Stimulated activated CD4-positive, alpha-beta T cell treated with anti-CD3 and anti-CD28 coated beads, Interleukin-12 subunit alpha, Interleukin-12 subunit beta, amount 100 ng/mL, for 4 hours (primary cell): ENCODE measurements at places on chromosomes 2 and 18.

DNA sequence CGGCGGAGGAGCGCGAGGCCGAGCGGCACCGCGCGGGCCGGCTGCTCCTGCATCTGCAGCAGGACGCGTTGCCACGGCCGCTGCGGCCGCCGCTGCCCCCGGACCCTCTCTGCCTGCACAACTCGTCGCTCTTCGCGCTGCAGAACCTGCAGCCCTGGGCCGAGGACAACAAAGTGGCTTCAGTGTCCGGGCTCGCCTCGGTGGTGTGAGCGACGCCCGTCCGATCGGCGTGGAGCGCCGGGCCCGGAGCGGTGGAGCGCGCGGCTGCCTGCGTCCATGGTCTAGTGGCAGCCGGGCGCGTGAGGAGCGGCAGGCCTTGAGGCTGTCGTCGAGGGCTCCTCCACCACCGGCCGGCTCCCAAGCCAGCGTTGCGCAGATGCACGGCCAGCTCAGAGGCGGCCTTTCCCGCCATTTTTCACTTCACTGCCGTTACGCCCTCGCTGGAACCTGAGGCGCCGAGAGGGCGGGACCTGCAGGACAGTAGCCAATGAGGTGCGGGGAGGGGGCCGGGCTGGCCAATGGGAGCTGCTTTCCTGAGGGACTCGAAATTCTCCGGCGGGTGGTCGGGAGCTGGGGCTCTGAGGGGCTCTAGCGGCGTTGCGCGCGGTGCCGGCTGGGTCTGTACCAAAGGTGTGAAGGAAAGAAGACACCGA lies 1.9 kb downstream of the TLX2 start:
- peak; percentile 79 for DNase-seq

- no peak for DNase-seq
Measured at GRCh38 chr2:142557391-142557790, 320.1 kb upstream of the KYNU start.

DNA sequence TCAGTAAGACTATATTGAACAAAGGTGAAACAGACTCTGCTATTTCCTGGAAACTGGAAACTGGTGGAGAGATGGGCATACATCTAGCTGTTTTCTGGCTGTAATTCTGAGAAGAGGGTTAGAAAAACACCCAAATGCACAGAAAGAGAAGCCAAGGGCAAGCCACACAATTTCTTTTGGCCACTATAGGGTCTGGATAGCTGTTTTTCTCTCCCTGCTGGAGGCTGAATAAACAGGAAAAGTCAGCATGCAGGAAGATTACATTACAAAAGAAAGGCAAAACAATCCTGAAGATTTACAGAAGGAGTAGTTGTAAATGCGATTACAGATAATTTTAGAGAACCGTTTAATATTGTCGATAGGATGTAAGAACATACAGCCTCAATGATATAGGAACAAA lies 186.2 kb upstream of the REG3G start:
- DNase-seq: no peak

- no peak for DNase-seq
Measured at GRCh38 chr2:85785027-85785822, 31.4 kb downstream of the ATOH8 start.

GRCh38 chr2:176001281-176001915 lies 669 bp downstream of the LNPK start:
- DNase-seq: peak; percentile 42

GRCh38 chr2:105376010-105376409 lies 22.8 kb downstream of the FHL2 start:
- no peak for DNase-seq

- DNase-seq: no peak
Measured at GRCh38 chr2:217254111-217254510, 394.2 kb upstream of the TNP1 start.

DNA sequence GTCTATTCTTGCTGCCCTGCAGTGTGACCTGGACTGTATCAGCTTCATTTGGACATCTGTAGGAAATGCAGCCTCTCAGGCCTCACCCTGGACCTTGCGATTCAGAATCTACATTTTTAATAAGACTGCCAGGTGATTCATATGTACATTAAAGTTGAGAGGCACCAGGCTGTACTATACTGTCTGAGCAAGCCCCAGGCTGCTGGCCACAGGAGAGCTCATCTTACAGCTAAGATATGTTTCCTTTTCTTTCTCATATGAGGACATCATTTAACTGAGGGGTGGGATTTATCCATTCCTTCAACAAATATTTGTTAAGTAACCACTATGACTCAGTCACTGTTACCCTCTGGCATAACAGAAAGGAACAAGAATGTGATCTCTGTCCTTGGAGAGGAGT lies 78.2 kb upstream of the GCFC2 start:
- no peak for DNase-seq

GRCh38 chr18:46152808-46153617 lies 48.8 kb downstream of the HAUS1 start:
- DNase-seq: no peak

GRCh38 chr2:48428449-48428848 lies 101.5 kb upstream of the STON1 start:
- DNase-seq: no peak
